ENCODE measurements at places on chromosomes 13 and 19.
A peak's percentile ranks its signal among the peaks of the same experiment; 100 is the strongest.

DNA sequence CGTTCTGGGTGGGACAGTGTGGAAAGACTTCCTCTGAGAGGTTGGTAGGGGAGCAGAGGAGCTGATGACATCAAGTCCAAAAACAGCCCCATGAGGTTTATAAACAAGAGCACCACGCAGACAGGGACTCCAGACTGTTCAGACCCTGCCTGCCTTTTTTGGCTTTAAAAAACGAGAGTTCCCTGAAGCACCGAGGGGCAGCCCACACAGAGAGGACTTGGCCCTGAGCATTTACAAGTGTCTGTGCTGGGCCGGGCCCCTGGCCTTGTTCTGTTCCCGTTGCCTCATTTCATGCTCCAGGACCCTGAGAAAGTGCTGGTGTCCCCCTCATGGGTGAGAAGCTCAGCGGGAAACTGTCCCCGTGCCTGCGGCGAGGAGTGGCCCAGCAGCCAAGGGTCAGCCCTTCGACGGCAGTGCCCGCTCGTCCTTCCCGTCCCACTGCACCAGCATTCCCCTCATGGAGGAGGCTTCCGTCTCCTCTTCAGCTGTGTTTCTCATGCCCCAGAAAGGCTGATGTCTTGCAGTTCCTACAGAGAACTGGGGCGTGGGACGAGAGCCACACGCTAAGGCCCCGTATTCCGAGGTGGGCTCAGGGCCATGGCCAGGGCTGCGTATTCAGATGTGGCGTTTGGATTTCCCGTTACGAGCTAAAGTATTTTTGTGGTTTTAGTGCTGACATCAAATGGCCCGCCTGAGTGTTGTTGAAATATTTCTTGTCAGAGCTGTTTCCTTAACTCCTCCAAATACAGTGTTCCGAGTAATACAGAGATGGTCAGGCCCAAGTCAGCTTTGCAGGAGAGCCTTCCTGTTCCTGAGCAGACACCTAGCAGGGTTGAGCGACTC lies 93.5 kb downstream of the ATP11A start:
- DNase-seq: no peak

DNA sequence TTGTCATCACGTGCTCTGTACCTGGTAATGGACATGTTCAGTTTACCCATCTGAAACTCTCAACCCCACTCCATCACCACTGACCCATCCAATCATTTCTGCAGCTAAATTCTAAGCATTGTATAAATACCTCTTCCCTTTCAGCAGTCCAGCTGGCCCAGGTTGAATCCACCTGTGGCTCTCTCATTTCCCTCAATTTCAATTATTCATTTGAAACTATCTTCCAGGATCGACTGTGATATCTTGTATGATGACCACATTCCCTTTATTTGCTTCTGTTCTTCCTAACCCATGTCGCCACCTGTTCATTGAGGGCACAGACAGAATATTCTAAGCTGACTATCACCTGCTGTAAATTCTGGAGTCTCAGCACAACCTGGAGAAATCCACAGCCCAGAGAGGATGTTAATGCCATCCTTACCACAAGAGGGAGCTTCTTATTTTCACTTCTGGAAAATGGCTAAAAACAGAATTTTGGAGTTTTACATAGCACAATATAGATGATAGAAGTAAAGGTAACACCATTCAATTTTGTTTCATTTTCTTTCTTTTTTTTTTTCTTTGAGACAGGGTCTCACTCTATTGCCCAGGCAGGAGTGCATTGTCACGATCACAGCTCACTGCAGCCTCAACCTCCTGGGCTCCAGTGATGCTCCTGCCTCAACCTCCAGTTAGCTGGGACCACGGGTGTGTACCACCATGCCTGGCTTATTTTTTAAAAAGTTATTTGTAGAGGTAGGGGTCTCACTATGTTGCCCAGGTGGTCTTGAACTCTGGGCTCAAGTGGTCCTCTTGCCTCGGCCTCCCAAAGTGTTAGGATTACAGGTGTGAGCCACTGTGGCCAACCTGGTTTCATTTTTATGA lies 38.6 kb downstream of the ZNF823 start:
- no peak for DNase-seq

GRCh38 chr19:17409990-17410389 lies 4.6 kb upstream of the BST2 start:
- no peak for DNase-seq

DNA sequence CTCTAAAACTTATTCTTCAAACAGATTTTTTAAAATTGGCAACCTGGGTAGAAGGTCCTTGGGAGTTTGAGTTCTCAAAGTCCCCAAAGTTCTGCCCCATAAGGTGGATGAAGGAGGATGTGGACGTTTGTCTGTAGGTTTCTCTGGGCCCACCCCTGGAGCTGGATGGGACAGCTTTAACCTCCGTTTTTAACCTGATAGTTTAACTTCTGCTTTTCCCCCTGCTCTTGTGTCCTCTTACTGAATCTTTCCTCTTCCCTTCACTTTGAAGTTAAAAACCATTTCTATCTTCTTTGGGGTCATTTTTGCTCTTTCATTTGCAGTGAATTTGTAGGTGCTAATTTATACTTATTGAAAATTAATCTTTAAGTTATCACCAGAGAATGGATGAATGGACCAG lies 79.1 kb downstream of the ESD start:
- DNase-seq: no peak

DNA sequence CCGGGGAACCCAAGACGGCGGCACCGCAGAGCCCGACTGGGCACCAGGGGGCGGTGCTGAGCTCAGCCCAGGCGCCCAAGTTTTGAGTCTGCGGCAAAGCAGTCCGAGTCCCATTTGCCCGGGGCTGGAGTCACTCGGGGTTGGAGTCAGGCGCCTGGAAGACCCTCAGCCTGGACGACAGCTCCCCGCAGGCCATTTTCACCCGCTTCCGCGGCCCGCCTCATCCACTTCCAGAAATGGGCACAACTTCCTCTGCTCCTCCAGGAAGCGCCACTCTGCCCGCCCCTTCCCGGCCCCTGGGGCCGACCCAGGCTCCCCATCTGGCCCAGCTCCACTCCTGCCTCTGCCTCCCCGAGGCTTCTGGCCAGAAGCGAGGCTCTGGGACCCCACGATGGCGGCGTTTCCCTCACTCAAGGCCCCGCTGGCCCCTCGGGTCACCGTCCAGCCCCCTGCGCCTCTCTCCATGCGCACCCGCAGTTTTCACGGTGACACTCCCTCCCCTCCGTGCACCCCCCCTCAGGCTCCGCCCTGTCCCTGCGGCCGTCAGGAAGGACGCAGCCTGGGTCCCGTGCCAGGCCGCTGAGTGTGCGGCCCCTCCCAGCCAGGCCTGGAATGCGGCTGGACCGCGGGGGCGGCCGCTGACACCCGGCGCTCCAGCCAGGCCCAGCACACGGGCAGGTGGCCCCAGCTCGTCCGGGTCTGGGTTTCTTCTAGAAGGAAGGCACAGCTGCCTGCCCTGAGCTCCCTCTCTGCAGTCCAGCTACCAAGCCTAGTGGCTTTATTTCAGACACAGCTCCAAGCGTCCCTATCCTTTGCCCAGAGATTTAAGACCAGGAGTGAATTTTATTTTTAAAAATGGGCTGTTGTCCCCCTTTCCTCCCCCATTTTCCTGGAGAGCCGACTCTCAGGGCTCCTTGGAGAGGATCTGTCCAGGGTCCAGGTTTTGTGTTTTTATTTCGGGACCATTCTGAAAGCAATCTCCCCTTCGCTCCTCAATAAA lies 4.7 kb downstream of the SERTAD1 start:
- DNase-seq: peak; percentile 56

DNA sequence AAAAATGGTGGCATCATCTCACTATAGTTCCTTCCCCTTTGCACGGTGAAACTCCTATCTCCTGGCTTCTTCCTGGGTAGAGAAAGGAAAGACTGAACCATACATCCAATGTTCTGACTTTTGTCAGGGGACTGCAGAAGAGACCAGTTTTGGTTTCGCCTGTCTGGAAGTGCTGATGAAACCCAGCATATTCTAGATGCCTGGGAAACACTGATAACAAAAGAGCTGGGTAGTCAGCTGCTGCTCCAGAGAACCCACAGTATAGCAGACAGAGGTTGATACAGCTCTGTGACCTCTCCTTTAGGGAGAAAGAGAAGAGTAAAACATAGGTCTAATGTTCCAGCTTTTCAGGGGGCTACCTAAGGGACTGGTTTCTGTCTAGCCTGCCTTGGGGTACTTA lies 695.3 kb downstream of the DIAPH3 start:
- no peak for DNase-seq
